Fibroblast of lung (primary cell): ENCODE measurements at places on chromosomes 1 and 21.

DNA sequence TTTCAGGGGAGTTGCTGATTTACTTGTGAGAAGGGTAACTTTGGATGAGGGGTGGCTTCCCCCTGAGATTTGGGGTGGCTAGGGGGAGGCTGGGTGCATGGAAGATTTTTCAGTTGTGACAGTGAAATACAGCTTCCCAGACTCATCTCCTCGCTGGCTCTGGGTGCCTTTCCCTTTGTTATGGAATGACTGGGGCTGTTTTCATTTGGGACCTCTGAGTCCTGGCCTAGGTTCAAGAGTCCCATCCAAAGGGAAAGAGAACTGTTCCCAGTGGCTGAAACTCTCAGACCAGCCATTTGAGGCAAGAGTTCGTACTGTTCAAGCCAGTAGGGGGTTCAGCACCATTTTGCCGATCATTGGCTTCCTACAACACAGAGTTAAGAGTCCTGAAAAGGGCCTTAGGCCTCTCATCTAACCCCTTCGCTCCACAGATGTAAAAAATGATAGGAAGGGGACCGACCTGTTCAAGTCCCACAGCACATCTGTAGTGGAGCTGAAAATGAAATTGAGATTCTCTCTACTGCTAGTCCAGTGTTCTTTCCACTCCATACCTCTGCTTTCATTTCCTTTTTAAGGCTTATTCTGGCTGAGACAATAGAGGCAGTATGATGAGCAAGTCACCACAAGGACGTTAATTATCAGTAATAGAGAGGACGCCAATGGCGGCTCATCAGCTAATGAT is 958 bp downstream of the DDR2 start:
- DNase-seq: peak; percentile 54

DNA sequence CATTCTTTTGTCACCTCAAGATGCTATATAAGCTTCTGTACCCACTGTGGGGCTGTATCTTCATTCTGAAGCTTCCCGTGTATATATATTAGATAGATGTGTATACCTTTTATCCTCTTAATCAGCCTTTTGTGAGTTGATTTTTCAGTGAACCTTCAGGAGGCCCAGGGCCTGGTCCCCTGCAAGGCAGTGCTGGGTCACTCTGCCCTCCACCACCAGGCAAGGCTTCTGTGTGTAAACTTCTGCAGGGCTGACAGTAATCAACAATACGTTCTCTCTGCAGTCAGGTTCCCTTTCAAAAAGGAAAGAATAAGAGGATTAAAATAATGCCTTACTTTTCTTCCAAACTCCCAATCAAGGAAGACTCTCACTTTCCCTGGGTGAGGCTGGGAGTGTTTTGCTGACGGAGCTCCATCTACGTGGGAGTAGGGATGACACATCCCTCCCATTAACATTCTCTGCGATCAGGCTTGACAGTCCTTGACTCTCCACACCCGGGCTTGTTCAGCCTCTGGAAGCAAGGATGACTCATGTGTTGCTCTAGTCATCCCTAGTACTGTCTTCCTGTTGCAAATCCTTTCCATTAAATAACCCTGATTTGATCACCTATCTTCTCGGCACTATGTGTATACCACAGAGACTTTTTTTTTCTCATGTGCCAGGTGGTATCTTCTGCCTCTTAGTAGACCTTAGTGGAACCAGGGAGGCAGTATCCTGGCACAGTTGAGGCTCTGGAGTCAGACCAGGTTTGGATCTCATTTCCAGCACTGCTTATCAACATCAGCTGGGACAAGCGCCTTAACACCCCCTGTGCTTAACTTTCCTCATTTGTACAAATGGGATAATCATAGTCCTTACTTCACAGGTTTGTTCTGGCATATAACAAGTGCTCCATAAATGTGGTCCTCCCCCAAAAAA is 70.3 kb upstream of the KCNK1 start:
- DNase-seq: peak; percentile 39

GRCh38 chr1:215219372-215219771 is 136.8 kb downstream of the KCNK2 start:
- no peak for DNase-seq

DNA sequence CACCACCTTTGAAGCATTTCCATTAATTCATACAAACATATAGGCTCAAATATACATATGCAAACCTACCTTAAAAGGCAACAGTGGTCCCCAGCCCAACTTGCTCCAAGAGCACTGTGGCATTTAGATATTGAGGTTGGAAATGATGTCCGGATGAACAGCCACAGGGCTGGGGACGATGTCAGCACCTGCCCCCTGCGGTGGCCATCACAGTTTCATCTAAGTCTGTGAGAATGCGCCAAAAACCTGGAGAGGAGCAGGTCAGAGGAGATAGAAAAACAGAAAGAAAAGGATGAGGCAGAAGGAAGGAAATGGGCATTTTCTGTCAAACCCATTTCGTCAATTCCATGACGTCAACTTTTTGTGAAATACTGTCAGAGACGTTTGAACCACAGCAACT is 67.4 kb downstream of the TIAM1 start:
- no peak for DNase-seq

- DNase-seq: no peak
These were observed 62.9 kb downstream of the ADAMTS1 start for GRCh38 chr21:26782331-26782730.
